NCI-H1930 (cell line): ENCODE measurements at places on chromosomes 1 and 21.
A peak's percentile ranks its signal among the peaks of the same experiment; 100 is the strongest.

DNA sequence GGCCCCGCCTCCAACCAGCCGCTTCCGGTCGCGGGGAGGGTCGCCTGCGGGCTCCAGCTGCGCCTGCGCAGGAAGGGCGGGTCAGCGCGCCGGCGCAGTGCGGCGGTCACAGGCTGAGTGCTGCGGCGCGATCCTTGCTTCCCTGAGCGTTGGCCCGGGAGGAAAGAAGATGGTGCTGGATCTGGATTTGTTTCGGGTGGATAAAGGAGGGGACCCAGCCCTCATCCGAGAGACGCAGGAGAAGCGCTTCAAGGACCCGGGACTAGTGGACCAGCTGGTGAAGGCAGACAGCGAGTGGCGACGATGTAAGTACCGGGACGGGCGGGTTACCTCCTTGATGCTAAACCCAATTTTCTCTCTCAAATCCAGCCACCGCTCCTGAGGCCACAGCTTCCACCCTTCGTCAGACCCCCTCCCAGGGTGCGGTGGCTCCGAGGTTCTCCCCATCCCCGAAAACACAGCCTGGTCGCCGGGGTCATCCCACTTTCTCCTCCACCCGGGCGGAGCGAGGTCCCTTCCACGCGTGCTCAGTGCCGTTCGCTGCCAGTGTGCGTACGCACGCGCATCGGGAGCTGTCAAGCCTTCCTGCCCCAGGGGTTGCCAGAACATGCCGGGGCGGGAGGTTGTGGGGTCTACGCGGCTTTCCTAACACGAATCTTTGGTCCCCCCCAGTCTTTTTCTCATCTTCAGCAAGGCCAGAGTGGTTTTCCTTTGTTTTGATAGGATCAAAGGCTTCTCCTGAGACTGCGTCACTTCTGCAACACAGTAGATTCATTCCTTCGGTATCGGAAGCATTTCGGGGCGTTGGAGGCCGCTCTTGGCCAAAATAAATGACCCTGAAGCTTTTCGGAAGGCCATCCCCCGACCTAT, at the start of gene SARS1:
TSS of gene SARS1 (plus strand) at position 95 of the 870 bp plus-strand sequence. CDS start at position 170, 75 bp downstream.
- DNase-seq: peak; percentile 81

- DNase-seq: no peak
Measured at GRCh38 chr1:203534012-203534411, 40.1 kb downstream of the OPTC start.

DNA sequence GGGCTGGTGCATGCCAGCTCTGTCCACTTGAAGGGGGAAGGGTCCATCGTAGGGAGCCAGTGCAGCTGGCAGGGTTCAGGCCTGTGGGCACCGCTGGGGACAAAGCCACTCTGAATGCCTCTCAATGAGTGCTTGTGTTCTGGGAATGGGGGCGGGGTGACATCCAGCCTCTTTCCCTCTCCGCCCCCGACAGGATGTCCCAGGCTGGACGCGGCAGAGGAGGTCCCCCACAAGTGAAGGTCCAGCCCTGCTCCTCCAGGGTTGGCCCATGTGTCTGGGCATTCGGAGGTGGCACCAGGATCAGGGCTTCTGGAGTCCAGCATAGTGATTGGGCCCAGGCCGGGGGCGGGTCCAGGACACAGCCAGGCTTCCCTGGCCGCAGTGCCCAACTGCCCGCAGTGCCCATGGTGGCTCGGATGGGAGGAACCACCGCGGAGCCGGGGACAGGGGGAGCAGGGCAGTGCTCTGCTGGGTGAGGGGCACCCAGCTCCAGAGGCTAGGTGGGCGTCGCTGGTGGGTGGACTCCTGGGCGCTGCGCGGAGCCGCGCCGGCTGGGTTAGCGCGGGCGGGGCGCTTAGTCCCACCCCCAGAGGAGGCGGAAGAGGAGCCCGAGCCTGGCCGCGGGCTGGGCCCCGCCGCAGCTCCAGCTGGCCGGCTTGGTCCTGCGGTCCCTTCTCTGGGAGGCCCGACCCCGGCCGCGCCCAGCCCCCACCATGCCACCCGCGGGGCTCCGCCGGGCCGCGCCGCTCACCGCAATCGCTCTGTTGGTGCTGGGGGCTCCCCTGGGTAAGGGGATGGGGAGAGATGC, at the start of gene SHISA4:
TSS of gene SHISA4 (plus strand) at position 617 of the 808 bp plus-strand sequence. CDS start at position 714, 97 bp downstream.
- DNase-seq: no peak

- DNase-seq: no peak
Measured at GRCh38 chr21:44269090-44269489, 7.4 kb upstream of the DNMT3L start.

GRCh38 chr1:30682396-30683275, 40.7 kb downstream of the MATN1 start:
- DNase-seq: no peak

DNA sequence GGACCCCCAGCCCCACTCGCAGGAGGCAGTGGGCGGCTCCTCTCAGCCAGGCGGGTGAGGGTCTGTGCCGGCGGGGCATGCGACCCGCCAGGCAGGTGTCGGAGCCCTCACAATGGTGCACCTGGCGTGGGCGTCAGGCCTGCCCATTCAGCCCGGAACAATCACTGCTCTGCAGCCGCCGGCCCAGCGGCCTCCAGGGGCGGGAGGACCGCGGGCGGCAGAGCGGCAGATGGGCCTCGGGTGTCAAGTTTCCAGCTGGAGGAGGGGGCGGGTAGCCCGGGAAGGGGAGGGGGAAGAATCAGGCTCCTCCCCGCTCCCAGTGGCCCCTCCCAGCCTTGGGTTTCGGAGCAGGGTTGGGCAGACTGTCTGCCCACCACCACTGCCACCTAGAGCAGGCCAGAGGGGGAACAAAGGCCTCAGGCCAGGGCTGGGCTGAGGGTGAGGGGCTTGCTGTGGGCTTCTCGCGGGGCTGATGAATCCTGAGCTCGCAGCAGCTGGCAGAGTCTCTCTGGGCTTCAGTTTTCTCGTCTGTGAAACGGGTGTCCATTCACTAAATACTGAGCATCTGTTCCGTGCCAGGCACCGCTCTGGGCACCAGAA, 39.5 kb upstream of the CASZ1 start:
- peak; percentile 90 for DNase-seq

DNA sequence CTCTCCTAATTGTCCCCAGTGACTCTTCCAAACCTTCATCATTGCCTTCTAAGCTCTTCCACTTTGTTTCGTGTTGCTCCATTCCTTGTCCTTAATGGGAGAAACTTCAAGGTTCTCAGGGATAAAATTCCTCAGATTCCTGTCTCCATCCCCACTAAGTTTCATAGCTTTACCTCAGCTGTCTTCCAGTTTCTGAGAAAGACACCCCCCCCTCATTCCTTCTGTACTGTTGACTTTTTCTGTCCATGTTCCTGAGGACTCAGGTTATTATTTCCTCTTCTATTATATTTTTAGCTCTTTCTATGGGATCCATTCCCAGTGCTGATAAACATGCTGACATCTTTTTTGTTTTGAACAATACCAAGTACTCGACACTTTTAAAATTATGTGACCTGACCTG, 215.3 kb upstream of the PTGFR start:
- no peak for DNase-seq

DNA sequence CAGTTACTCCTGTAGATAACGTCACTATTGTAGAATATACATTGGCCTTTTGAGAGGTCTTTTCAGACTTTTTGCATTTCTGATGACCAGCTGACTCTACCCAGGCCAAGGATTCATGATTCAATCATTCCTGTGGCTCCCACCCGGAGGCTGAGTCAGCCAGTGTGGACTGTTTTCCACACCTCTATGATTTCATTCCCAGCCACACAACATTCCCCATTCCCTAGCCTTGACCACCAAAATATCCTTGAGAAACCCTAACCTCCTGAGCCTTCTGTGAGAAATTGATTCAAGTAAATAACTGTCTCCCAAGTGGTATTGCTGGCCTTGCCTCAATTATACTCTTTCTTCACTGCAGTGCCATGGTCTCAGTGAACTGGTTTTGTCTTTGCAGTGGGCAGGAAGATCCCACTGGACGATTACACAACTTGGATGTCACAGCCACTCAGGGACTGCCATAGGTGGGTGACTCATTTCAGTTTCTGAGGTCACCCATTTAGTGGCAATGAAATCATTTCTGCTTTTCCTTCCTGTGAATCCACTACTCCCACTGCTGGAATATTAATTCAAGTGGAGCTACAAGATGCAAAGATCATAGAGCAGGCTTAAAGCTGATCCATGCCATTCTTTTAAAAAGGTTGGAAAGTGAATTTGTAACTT, 518.6 kb upstream of the ZP4 start:
- DNase-seq: no peak

DNA sequence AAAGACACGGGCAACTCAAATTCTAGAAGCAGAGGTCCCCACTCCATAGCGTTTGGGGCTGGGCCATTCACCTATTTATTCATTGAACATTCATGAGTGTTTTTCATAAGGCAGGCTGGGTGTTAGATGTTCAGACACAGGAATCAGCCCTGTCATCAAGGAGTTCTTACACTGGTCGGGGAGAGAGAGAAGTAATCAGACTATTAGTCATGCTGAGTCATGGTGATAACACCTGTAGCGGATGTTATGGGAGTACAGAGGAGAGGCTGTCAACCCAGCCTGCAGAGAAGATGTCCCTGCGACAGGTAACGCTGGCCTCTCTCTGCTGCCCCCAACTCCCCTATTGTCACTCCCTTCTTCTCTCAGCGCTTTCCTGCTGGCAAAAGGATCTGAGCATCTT, 17.2 kb downstream of the LY9 start:
- DNase-seq: no peak

GRCh38 chr21:43681650-43682049, 22.3 kb downstream of the RRP1B start:
- no peak for DNase-seq

DNA sequence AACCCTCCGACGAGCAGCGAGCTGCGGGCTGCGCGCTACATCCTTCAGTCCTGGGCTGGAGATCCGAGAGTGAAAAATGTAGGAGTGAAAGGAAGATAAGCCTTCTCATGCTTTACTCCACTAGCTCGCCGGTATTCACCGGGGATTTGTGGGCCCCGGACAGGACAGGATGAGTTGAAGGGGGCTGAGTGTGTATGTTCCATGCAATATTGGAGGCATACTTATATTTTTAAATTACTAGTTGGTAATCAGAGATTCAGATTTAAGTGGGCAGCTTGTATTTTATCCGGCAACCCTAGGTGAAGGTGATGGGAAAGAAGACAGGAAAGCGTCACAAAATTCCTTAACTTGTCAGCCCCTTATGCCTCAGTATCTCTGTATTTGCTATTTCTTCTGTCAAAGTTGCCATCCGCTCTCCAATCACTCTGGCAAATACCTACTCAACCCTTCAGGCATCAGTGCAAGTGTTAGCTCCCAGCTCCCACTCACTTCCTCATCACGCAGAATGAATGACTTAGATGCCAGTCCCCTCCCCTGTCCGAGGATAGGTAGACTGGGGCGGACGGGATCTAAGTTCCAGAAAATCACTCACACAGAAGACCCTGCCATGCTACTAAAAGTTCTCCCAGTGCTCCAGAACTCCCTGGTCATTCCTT, 503 bp upstream of the PIGM start:
- no peak for DNase-seq

DNA sequence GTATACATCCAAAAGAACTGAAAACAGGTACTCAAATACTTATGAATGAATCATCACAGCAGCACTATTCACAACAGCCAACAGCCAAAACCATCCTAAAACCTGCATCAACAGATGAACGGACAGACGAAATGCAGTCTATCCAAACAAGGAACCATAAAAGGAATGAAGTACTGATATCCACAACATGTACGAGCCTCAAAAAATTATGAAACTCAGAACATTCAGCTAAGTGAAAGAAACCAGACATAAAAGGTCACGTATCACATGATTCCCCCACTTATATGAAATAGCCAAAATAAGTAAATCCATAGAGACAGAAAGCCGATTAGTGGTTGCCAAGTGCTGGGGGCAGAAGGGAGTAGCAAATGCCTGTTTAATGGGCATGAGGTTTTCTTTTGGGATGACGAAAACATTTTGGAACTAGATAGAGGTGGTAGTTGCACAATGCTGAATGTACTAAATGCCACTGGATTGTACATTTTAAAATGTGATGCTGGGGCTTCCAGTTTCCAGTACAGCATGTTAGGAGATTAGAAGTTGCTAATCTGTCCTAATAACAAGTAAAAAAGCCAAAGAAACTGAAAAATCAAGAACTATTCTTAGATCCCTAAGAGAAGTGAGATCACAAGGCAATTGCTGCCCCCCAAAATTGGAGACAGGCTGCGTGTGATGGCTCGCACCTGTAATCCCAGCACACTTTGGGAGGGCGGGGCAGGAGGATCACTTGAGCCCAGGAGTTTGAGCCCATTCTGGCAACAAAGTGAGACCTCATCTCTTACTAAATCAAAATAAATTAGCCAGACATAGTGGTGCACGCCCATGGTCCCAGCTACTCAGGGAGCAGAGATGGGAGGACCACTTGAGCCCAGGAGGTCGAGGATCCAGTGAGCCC, 25.3 kb downstream of the CLSTN1 start:
- DNase-seq: no peak

GRCh38 chr1:218557731-218558130, 212.6 kb downstream of the TGFB2 start:
- DNase-seq: no peak

DNA sequence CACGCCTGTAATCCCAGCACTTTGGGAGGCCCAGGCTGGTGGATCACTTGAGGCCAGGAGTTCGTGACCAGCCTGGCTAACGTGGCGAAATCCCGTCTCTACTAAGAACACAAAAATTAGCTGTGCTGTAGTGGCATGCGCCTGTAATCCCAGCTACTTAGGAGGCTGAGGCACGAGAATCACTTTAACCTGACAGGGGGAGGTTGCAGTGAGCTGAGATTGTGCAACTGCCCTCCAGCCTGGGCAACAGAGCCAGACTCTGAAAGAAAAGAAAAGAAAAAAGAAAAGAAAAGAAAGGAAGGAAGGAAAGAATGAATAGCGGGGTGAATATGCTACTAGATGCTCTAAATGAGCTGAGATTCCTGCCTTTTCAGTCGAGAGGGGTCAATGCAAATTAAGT, 7.1 kb downstream of the GFI1 start:
- DNase-seq: no peak

- no peak for DNase-seq
Measured at GRCh38 chr1:17611991-17612390, 72.5 kb downstream of the ARHGEF10L start.
